Activated naive CD4-positive, alpha-beta T cell (primary cell): ENCODE measurements at places on chromosomes 7 and 10.

GRCh38 chr7:56537477-56537876 is 421.3 kb upstream of the NUPR2 start:
- no peak for DNase-seq

GRCh38 chr10:43362191-43362839 is 9.1 kb upstream of the FXYD4 start:
- DNase-seq, result peak; percentile 80

DNA sequence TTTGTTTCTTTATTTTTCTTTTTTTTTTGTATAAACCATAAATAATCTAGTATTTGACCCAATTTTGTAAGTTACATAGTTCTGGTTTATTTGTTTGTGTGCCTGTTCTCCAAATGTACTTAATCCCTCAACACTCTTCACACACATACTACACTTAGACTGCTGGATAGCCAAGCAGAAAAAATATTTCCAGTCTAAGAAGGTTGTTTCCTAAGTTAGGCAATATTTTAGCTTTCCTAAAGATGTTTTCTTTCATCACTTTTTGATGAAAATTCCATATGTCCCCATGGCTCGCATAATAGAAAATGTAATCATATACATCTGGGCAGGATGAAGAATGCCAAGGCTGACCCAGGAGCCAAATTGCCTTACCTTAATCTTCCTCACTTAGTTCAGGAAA is 105.3 kb downstream of the PPP1R3A start:
- DNase-seq, result no peak

GRCh38 chr10:71587941-71588573 is 131.5 kb downstream of the C10orf105 start:
- DNase-seq, result no peak

DNA sequence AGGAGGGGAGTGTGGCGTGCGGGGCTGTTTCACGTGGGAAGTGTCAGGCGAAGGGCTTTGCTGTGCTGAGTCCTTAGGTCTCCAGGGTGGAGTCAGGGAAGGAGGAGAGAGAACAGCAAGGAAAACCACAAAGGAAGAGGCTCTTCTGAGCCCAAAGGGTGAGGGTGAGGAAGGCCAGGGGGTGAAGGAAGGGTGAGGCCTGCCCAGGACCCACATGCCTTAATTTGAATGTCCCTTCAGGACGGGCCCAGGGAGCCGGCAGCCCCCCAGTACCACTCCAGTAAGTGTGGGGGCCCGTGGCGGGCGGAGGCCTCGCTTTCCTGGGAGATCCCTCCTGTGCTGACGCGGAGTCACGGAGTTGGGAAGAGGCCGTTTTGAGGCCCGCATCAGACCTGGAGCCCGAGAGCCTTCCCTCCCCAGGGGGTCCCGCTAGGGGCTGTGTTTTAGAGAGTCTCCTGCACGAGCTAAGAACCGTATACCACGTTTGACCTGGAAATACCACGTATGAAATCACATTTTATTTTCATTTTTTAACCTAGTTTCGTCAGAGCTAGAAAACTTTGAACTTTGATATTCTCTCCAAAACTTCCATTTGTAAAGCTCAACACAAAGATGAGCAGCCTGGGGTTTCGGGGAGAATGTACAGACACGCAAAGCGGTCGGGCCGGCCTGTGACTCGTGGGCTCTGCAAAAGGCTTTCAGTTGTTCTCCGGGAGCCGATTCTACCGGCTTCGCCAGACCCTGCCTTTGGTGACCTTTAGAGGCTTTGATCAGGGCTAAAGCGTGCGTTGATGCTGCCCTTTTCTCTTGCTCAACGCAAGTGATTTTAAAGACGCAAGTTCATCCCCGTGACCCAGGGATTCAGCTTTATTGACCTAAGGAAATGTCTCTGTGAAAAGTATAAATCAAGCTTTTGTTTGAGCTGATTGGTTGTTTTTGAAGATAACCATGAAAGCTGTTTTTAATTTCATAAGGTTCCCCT is 23.6 kb upstream of the TTYH3 start:
- no peak for DNase-seq

DNA sequence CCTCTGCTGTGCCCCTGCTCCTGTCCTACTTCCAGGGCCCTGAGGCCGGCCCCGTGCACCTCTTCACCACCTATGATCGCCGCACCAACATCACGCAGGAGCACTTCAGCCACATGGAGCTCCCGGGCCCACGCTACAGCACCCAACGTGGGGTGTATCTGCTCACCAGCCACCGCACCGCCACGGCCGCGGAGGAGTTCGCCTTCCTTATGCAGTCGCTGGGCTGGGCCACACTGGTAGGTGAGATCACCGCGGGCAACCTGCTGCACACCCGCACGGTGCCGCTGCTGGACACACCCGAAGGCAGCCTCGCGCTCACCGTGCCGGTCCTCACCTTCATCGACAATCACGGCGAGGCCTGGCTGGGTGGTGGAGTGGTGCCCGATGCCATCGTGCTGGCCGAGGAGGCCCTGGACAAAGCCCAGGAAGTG is 1.8 kb downstream of the RBP3 start:
- no peak for DNase-seq

DNA sequence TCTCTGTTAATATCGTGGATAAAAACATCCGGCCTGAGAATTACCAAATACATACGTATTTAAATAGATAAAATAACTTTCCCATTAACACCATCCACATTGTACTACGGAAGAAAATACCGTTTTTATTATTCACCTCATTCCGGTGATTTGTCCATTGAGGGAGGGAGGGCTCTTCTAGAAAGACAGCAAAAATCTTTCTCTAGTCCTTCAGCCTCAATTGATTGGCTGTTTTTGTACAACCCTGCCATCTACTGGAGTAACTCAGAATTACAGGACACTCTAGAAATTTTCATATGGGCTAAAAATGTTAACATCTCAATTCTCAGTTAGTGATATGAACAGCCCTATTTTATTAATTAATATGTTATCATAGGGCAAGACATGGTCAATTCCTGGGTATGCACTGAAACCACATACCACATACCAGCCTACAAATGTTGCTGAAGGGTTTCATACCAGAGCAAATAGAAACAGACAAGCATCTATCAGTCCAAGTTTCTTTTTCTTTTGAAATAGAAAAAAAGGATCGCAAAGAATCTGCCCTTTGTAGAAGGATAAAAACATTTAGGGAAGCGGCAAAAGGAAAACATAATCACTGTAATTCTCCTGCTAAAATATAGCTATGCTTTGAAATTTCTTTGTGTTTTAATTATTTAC is 55.8 kb upstream of the CDCA7L start:
- no peak for DNase-seq

DNA sequence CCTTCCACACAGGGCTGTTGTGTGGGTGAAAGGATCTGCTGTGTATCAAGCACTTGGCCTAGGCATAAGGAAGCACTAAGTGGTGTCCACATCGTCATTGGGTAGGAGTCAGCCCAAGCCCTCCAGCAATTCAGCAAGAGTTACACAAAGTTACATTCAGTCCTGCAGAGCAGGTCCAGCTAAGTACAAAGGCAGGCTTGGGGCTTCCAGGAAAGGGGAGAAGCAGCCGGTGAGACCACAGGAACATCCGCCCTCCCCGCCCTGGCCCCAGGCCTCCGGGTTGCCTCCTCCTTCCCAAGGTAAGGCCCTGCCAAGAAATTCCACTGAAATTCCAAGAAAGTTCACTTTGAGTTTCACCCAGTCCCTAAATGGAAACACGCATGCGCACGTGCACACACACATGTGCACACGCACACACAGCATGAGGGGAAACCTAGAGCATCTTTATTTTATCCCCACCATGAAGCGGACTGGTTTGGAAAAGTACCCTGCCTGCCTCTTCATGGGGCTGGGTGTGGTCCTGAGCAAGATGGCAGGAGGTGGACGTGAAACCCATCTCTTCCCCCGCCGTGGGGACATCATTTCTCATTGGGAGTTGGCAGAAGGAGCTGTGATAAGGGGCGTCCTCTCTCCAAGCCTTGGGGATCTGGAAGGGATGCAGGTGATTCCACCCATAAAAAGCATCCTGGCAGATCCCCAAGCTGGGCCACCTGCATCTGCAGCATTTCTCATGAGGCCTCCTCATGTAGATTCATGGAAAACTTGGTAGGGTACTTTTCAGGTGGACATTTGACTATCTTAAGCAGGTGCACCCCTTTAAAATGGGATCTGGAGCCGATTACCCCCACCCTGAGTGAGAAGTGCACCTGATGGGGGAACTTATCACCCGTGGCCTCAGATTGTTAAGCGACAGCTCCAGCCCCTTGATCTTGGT is 69.1 kb upstream of the NANOS1 start:
- DNase-seq, result no peak

GRCh38 chr10:68052463-68052862 is 22.6 kb downstream of the HERC4 start:
- no peak for DNase-seq

DNA sequence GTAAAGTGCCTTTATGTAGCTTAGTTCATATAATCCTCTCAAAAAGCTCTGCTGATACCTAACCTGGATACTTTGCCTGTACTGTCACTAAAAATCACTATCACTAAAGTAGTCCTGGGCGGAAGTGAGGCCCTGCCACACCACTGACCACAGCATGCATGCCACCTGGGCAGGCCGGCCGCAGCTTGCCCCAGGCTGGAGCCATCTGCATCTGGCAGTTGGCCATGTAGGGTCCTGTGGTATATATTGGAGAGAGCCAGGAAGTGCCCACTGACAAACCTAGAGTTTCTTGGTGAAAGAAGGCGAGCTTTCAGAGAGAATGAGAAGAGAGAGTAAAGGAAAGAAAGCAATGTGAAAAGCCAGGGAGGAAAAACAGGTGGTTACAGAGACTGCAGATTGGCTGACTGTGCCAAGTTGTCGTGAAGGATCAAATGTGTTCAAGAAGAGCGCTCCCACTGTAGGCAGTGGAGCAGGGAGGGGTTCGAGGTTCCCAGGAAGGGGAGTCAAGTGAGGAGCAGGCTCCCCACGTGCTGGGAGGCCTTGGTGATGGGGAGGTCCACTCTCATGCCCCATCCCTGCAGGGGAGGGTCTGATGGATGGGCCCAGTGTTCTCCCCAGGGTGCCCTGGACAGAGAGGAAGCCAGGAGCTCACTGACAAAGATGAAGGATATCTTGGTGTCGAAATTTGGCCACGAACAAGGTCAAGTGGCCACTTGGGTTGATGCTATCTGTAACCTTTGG is 13.6 kb downstream of the LOXL4 start:
- DNase-seq, result no peak

- no peak for DNase-seq
Measured at GRCh38 chr10:102652170-102652916, 8.1 kb downstream of the TRIM8 start.

- no peak for DNase-seq
Measured at GRCh38 chr7:108301387-108301786, 154.8 kb downstream of the NRCAM start.

DNA sequence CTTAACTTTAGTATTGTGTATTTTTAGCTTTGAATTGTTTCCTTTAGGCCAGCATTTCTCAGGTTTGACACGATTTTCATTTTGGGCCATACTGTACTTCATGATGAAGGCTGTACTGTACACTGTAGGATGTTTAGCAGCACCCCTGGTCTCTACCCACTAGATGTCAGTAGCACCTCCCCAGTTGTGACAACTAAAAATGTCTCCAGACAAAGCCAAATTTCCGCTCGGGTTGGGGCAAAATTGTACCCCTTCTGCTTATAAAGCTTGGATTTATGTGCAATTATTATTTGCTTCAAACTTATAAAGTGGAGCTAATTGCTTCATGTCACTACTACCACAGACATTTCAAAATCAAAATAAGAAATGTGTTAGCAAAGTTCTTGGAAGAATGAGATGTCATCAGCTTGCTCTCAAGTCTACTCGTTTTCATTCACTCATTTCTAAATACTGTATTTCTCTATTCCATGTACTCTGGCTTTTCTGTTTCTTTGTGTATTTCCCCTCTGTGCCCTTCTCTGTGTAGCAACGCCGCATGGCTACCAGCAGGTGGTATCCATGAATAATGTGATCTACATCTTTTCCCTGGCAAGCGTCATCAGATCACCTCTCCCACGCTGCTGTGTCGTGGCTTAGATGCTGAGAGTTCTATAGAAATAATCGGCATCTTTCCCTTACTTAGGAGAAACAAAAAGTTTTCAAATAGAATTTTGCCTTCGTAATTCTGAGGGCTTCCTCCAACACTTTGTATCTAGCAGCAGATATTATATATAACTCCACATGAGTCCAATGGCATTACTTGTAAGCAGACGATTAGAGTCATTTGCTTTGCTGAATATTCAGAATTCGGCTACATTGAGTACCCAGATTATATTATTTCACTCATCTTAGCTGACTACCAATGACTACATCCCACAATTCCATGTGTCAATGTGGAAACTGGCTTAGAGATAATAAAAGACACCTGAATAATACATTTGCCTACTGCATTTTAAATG is 47.8 kb upstream of the CALCR start:
- no peak for DNase-seq

GRCh38 chr7:137875746-137876145 is 29.0 kb upstream of the DGKI start:
- DNase-seq, result no peak

GRCh38 chr7:47119261-47119865 is 462.5 kb downstream of the TNS3 start:
- no peak for DNase-seq

GRCh38 chr7:35552691-35553090 is 142.2 kb downstream of the HERPUD2 start:
- no peak for DNase-seq

DNA sequence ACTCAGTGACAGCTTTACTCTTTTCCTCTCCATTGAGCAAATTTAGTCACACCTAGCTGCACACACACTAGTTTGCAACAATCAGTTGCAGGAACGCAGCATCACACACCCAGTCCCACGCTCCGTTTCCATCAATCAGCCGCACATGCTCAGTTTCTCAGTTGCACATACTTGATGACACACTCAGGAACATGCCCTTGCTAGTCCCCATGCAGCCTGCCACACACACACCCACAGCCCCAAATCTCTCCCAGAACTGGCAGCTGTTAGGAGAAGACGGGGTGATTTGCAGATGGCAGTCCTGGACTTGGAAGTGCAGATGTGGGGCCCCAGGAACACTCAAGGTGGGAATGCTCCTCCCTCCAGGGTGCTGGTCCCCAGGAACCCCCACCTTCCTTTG is 7.7 kb downstream of the LBX1 start:
- no peak for DNase-seq

DNA sequence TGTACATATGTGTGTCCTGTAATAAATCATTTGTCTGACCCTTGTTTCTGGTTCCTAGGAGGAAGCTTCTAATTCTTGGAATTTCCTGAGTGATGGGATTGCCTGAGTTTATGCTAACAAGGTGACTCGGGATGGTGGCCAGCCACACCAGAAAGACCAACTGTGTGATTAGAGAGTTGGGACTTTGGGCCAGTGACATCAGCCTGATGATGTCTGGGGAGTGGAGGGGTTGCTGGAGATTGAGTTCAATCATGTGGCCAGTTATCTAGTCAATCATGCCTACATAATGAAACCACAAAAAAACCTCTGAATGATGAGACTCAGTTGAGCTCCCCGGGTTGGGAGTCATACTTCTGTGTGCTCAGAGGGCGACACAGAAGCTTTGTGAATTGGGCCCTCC is 23.5 kb upstream of the CARD11 start:
- no peak for DNase-seq
